ENCODE measurements at places on chromosomes 16 and 17.
A peak's percentile ranks its signal among the peaks of the same experiment; 100 is the strongest.

- no peak for DNase-seq
Observed at GRCh38 chr16:62067182-62067581, 30.9 kb upstream of the CDH8 start.

DNA sequence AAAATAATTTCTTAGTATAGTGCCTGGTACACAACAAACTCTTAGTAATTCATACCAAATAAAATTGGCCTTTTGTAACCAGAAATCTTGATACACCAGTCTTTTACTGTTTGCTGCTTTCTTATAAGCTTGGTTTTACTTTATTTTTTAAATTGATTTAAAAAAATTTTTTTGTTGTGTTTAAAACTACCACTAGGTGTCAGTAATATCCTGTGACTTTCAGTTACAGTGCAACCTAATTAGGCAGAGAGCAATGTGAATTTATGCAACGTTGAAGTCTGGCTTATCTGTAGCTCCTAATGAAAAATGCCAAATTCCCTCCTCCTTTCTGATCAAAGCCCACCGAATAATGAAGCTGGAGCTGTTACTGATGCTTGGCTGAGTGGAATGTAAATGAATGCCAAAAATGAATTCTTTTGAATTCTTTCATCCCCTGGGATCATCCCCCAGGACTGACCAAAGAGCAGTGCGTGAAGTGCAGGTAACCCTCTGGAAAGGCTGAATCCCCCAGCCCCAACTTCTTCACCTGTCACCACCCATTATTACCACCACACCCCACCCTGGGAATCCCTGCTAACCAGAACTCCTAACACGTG lies 3.8 kb downstream of the ERCC4 start:
- DNase-seq: no peak

DNA sequence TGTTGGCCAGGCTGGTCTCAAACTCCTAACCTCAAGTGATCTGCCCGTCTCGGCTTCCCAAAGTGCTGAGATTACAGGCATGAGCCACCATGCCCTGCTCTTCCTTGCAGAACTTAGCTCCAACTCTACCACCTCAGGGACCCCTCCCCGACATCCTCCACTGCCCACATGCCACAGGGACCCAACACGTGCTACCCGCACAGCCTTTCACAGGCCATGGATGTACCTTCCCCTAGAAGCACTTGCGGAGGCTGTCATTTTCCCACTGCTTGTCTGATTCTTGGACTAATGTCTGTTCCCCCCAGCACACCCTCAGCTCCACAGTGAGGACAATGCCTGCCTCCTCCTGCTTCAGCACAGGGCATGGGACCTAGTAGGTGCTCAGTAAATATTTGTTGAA lies 147.4 kb downstream of the ZNF423 start:
- no peak for DNase-seq

GRCh38 chr16:35642322-35642835 lies 2183.0 kb downstream of the TP53TG3F start:
- no peak for DNase-seq

- DNase-seq: no peak
Observed at GRCh38 chr16:1741553-1742165, 29.7 kb downstream of the NME3 start.

DNA sequence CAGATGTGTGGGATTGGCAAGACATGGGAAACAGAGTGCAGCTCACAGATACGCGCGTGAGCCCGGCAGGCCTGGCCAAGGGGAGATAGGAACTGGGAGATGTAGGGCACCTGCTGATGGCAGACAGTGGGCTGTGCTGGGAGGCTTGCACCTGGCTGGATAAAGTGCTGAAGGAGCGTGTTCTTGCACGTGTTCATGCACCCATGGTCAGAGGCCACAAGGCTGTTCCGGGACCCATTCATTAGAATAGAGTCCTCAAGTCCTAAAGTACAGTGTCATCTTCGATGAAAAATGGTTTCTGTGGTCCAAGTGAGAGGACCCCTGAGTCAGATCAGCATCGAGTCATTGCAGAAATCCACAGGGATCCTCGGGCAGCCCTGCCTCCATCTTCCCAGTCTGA lies 236.4 kb downstream of the CCDC182 start:
- no peak for DNase-seq

DNA sequence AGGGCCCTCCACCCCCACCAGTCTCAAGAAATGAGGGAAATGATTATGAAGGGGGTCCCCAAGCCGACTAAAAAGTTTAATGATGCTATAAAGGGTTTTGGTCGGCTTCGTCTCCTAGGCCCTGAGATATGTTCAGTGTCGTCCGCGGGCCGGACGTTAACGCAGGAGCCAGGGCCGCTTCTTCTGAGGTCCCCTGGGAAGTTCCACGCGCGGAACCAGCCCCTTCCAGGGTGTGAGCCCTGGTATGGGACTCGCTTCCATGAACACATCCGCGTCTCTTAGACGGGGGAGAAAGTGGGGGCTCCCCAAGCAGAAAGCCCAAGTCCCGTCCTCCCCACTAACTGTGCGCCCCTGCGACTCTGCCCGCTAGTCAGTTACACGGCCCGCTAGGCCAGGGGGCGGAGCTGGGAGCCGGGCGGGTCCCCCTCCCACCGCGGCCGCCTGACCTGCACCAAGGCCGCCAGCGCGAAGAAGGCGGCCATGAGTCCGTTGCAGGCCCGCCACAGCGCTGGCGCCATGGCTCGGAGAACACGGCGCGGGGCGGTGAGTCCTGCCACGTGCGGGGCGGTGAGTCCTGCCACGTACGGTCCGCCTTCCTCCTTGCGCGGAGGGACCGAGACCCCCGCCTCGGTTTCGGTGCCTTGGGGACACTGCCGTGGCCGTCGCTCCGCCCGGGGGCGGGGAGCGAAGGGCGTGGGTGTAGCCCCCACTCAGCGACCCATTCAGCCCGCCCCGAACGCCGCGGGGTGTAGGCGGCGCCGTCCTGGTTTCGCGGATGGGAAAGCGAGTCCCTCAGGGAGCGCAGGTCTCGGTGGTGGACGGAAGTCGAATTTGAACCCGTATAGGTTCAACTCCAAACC lies at the start of gene TMEM220:
TSS of gene TMEM220 (minus strand) at position 690 of the 860 bp plus-strand sequence. CDS start at position 518, 172 bp downstream.
- peak; percentile 15 for DNase-seq

DNA sequence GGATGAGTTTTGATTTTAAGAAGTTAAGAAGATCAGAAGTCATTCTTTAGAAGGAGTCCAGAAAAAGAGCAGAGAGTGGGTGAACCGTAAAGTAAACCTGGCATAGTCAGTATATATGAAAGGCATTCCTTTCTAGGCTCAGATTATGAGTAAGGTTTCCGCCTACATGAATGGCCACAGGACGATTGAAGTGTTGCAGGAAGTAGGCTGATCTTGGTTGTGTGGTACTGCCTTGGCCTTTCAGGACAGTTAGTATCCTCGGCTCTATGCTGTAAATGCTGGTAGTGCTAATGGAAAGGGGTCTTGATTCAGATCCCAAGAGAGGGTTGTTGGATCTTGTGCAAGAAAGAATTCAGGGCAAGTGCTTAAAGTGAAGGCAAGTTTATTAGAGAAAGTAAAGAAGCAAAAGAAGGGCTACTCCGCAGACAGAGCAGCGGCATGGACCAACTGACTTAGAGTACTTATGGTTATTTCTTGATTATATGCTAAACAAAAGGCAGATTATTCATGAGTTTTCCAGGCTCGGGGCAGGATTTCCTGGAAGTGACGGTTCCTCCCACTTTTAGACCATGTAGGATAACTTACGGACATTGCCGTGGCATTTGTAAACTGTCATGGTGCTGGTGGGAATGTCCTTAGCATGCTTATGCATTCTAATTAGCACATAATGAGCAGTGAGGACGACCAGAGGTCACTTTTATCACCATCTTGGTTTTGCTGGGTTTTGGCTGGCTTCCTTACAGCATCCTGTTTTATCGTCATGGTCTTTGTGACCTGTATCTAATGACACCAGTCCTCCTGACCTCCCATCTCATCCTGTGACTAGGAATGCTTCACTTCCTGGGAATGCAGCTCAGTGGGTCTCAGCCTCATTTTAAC lies 164.8 kb downstream of the SNX29 start:
- DNase-seq: no peak

GRCh38 chr16:2143878-2144485 lies 4.4 kb upstream of the RAB26 start:
- no peak for DNase-seq

DNA sequence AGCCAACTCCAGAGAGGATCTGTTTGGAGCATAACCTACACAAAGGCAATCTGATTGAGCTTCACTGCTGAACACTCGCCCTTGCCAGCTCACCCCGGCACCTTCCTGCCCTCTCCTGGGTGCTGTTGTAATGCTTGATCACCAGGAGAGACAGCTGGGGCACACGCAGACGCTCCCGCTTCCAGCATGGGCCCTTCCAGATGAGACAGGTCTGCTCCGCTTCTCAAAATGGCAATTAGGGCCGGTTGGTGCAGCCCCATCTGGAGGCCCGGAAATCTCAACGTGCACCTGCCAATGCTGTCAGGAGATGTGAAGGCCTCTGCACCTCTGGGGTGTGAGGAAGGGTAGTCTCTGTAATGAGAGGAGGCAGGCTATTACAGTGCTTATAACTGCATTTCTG lies 206.1 kb downstream of the ABCC12 start:
- no peak for DNase-seq

All from stimulated activated CD8-positive, alpha-beta memory T cell treated with anti-CD3 and anti-CD28 coated beads, Interleukin-4, amount 100 ng/mL, for 4 hours (primary cell).